ENCODE measurements at places on chromosomes 2 and 18.

DNA sequence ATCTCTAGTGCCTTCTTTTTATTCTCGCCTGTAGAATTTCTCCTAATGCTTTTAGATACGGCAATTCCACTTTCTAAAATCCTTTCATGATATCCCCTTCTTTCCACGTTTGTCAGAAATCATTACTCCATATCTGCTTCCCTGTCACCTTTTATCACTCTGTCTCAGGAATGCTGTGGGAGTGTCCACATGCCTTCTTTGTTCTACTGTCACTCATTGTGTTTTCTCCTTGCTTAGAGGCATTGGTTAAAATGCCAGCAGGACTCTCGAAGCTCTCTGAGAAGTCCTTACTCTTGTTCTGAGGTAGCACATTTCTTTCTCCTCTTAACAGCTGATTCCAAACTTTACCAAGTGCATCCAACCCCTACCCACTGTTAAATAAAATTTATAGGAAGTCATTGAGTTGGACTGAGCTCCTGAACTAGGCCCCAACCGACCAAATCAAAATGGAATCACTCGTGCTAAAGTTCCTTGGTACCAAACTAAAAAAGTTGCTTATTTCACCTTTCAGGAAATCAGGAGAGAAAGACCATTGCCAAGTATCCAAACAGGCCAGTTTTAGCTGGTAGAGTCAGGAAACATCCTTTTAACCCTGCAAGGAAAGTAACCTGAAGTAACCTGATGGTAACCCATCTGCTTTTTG lies 10.6 kb upstream of the GALNT5 start:
- DNase-seq, result no peak

- DNase-seq, result no peak
These were observed 10.4 kb downstream of the MAB21L4 start for GRCh38 chr2:240885566-240885965.

DNA sequence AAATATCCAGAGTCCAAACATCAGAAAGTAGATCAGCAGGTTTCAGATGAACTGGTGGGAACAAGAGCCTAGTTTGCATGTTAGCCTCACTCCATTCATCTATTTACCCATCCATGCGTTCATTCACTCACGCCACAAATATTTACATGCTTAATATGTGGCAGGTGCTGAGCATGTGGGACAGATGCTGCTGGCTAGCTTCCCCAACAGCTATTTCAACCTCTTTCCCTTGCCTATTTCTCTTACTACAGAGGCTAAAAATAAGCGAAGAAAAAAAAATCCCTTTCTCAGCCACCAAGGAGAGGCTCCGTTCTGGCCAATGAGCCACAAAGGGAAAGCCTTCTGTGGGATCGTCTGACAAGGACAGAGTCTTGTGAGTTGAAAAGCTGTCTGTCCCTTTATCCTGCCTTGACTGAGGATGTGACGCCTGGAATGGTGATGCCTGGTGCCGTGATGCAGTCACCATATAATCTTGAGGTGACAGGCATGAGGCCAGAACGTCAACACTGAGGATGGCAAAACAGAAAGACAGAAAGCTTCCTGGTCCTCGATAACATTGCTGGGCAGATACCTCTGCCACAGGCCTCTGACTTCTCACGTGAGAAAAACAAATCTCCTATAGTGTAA lies 78.2 kb downstream of the KCTD1 start:
- DNase-seq, result no peak

DNA sequence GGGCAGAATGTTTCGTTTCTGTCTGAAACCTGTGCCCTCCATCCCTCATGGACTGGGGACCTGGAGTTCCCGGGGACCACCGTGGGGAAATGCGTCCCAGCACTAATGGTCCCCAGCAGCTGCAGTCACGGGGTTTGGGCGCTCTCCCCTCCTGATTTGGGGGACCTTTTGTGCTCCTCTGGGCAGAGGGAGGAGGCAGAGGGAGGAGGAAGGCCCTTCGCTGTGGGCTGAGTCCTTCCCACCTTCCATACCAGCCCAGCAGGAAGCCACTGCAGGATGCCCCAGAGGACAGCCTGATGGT lies 3.2 kb downstream of the GPR35 start:
- no peak for DNase-seq

GRCh38 chr2:207133458-207133819 lies 32.3 kb downstream of the KLF7 start:
- no peak for DNase-seq

GRCh38 chr2:233225230-233226068 lies 26.0 kb upstream of the ATG16L1 start:
- DNase-seq, result no peak

- DNase-seq, result peak; percentile 77
These were observed 13.1 kb downstream of the DAW1 start for GRCh38 chr2:227884511-227884947.

DNA sequence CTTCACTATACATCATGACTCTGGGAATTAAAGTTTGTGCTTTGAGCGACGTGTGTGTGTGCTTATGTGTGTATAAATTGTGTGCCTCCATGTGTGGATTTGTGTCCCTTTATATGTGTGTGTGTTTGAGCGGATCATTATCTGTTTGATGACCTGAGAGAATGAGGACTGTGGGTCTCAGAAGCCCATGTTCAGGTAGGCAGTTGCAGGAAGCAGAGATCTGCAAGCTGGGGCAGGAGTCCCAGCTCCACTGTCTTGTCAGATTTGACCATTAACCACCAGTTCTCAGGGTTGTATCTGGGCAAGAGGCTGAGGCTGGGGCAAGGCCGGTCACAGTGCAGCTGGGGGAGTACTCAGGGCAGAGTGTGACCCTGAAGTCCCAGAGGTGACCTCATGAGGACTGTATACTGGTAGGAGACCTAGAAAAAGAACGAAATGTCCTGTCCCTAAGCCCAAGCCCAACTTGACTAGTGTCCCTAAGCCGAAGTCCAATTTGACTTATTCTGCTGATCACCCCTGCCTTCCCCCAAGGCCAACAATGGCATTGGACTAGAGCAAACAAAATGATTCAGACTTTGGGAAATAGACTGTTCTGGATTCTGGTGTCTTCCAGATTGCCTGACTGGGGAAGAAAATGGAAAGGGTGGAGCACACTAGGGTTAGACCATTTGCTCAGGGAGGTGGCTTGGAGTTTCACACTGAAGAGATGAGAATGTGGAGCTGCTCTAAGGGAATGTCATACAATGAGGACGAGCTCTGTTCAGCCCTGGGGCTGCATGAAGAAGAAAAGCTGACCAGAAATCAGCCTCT lies 28.1 kb downstream of the RHOB start:
- DNase-seq, result no peak

DNA sequence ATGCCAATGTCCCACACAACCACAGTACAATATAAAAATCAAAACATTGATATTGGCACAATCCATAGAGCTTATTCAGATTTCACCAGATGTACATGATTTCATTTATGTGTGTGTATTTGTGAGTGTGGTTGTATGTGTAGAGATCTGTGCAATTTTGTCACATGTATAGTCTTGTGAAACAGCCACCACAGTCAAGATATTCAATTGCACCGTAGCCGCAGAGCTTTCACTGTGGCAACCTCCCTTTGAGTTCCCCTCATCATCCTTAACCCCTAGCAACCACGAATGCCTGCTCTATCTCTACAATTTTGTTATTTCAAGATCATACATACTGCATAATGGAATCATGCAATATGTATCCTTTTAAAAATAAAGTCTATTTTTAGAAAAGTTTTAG lies 391.3 kb downstream of the SETBP1 start:
- DNase-seq, result no peak

GRCh38 chr18:12656938-12657683 lies 796 bp downstream of the SPIRE1 start:
- DNase-seq, result peak; percentile 62

DNA sequence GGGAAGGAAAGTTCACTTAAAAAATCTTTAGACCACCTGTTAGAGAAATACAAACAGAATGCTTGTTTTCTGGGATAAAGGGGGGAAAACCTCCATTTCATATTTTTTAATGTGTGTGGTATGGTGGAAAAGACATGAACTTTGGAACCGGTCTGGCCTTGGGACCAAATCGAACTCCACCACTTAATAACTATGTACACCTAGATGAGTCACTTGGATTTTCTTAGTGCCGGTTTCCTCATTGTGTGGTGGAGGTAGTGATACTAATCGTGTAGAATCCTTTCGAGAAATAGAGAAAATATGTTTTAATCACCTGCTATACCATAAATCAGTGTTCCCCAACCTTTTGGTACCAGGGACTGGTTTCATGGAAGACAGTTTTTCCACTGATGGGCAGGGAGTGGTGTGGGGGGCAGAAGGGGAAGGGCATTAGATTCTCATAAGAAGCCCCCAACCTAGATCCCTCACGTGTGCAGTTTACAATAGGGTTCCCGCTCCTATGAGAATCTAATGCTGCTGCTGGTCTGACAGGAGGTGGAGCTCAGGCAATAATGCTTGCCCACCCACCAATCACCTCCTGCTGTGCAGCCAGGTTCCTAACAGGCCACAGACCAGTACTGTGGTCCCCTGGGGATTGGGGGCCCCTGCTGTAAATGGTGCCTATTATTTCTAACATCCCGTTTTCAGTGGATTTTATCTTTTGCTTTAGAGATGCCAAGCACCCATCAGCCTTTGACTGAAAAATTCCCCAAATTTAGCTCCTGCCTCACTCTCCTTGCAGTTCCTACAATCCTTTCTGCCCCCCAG lies 308.8 kb downstream of the PRKCE start:
- no peak for DNase-seq

DNA sequence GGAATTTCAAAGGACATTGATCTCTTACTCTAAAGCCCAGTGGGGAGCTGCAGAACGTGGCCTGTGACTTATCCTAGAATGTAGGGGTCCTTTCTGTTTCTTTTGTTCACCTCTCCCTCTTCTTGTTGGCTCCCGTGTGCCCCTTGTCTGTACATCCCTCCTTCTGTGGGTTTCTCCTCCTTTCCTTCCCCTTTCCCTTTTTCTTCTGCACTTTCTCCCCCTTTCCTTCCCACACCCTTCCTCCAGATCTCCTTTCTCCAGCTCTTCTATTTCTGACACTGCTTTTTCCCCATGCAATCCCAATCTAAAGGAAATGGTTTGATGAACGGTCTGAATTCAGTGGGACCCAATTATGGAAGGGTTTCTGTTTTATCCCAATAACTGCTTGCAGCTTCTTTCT lies 35.5 kb upstream of the MAPRE3 start:
- no peak for DNase-seq

- peak; percentile 24 for DNase-seq
These were observed 1.1 kb downstream of the RNF103 start for GRCh38 chr2:86622519-86623042.

- no peak for DNase-seq
These were observed 94.8 kb upstream of the SRD5A2 start for GRCh38 chr2:31675485-31675901.

- DNase-seq, result peak; percentile 1
These were observed 185.5 kb downstream of the NOL4 start for GRCh38 chr18:34039201-34039600.

GRCh38 chr18:2897448-2898185 lies 50.8 kb downstream of the EMILIN2 start:
- no peak for DNase-seq

DNA sequence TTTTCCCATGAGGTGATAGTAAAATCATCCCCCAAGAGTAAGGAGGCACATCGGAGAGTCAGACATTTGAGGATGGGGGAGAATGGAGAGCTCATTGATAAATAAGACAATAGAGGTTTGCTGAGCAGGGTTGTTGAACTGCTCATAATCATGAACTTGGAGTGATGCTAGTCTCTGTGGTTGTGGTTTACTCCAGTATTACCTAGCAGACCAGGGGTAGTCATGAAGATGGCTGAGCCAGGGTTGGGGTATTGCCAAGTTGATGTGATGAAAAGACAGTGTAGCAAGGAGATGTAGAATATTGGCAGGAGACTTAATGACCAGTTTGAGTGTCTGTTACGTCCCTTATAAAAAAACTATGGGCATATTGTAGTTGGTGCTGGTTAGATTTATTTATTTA lies 25.4 kb downstream of the CYBRD1 start:
- DNase-seq, result no peak

DNA sequence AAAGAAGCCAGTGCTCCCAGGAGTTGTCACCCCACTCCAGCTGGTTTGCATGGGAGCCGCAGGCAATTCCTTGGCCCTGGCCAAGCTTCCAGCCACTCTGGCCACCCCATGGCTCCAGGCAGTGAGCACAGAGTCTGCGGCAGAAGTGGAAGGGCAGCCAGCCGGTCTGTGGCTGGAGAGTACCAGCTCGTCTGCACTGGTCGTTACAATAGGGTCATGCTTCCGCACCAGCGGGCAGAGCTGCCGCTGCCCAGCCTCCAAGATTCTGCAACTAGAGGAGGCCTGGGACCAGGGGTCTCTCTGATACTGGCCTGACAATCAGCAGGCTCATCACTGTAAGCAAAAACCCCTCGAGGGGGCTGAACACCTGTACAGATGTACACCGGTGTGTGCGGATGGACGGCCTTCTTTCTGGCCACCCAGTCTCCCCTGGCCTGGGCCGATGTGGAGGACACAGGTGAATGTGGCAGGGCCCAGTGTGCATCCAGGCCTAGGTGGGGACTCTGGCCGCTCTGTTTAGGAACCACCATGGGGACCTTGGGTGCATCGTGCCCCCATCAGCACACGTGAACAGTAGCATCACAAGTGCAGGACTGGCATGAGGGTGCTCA lies 51.9 kb upstream of the ODC1 start:
- no peak for DNase-seq

DNA sequence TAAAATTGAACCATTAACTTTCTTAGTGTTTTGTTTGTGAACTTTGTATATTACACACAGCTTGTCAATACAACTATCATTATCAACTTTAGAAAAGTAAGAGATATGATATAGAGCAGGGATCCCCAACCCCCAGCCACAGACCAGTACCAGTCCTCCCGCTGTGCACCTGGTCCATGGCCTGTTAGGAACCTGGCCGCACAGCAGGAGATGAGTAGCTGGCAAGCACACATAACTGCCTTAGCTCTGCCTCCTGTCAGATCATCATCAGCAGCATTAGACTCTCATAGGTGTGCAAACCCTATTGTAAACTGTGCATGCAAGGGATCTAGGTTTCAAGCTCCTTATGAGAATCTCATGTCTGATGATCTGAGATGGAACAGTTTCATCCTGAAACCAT lies 491.0 kb upstream of the NXPH2 start:
- DNase-seq, result no peak

DNA sequence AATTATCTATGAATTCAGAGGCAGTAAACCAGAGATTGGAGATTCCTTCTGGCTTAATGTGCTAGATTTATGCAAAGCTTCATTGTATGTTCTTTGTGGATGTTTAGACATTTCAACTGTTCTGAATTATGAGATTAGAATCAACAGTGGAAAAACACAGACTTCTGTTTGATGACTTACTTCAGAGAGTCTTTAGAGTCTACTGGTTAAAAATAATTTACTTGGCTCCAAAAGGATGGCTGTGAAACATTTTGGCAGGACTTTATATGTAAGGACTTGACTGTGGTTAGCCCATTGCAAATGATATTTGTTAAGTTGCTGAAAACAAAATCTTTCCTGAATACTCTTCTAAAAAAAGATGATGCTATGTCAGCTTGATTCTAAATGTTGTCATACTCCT lies 25.5 kb upstream of the LRRC30 start:
- DNase-seq, result peak; percentile 76

DNA sequence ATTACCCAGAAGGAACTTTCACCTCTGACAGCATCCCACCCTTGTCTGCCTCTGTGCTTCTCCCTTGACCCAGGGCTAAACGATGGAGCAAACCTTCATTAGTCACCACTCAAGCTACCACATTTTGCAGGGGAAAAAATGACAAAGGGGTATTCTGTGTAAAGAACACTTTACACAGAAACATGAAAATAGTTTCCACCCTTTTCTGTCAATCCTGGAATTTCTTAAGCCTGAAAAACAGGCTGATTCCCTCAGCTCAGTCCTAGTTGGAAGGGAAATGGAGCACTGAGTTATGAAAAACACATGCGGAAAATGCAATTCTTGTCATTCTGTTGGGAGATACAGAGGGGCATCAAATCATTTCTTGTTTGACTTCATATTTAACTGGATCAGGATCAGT lies 175.0 kb upstream of the HNRNPA3 start:
- no peak for DNase-seq

GRCh38 chr18:52953387-52953786 lies 613.4 kb downstream of the DCC start:
- DNase-seq, result no peak
